ENCODE measurements at places on chromosomes 13 and 19. TPM values are rescaled to one million over a fixed set of nuclear protein-coding genes. Genes with fewer than 3 reads are reported as not detected.

Gene CCDC8
- total RNA-seq, result 10.6 TPM

Gene TYROBP
- total RNA-seq, result not detected

Gene EHD2
- 324 TPM for total RNA-seq

Gene WDR87
- not detected for total RNA-seq

Gene TUBB4A
- not detected for total RNA-seq

Gene FXYD7
- total RNA-seq, result not detected

Gene PLK5
- total RNA-seq, result 0.98 TPM

- H3K27ac ChIP-seq, result peak overlapping the region; percentile 6
- H3K36me3 ChIP-seq, result no peaks in the 10 kb centered on the region
- H3K4me3 ChIP-seq, result no peak overlapping the region
- H3K4me1 ChIP-seq, result peaks cover 23% of the 10 kb centered on the region
- peak; percentile 19 for DNase-seq
Measured at GRCh38 chr13:110119935-110120905, 186.7 kb downstream of the COL4A1 start.

GRCh38 chr19:45558399-45558878 lies 26.2 kb downstream of the OPA3 start:
- no peak for DNase-seq
- H3K4me3 ChIP-seq, result no peak overlapping the region
- no peaks in the 10 kb centered on the region for H3K36me3 ChIP-seq
- no peak overlapping the region for H3K27ac ChIP-seq
- H3K4me1 ChIP-seq, result peaks cover 6% of the 10 kb centered on the region

DNA sequence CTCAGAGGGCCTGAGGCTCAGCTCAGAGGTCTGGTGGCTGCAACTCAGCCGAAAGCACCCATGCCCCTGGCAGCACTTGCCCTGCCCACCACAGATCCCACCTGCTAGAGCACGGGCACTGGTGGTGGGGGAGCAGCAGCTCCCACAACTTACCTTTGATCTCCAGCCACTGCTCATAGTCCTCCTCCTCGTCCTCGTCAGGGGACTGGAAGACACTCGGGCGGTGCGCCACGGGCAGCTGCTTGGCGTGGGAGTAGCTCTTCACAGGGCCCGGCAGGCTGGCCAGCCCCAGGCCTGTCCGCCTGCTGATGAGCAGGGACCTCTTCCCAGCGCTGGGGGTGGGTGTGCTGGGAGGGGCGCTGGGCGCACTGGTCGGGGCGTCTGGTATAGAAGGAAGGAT lies 14.6 kb downstream of the SUGP1 start:
- DNase-seq, result no peak
- peaks cover 14% of the 10 kb centered on the region for H3K36me3 ChIP-seq
- peaks cover 2% of the 10 kb centered on the region for H3K27me3 ChIP-seq

- H3K36me3 ChIP-seq, result peaks cover 51% of the 10 kb centered on the region
- H3K4me3 ChIP-seq, result no peak overlapping the region
- no peak for DNase-seq
- no peak overlapping the region for H3K27ac ChIP-seq
- peaks cover 25% of the 10 kb centered on the region for H3K4me1 ChIP-seq
Measured at GRCh38 chr13:113918580-113918979, 54.7 kb upstream of the GAS6 start.

- H3K4me3 ChIP-seq, result no peak overlapping the region
- peaks cover 31% of the 10 kb centered on the region for H3K4me1 ChIP-seq
- H3K36me3 ChIP-seq, result no peaks in the 10 kb centered on the region
- DNase-seq, result no peak
Measured at GRCh38 chr13:30154931-30155330, 152.4 kb downstream of the KATNAL1 start.

GRCh38 chr13:62510906-62511655 lies 1095.4 kb upstream of the PCDH20 start:
- H3K36me3 ChIP-seq, result no peaks in the 10 kb centered on the region
- no peak overlapping the region for H3K27ac ChIP-seq
- H3K4me1 ChIP-seq, result no peaks in the 10 kb centered on the region
- H3K27me3 ChIP-seq, result no peaks in the 10 kb centered on the region

- no peak overlapping the region for H3K4me3 ChIP-seq
- no peak overlapping the region for H3K27ac ChIP-seq
- H3K4me1 ChIP-seq, result no peaks in the 10 kb centered on the region
- DNase-seq, result no peak
Measured at GRCh38 chr13:89136678-89137077, 1465.5 kb downstream of the SLITRK5 start.

- H3K27me3 ChIP-seq, result no peaks in the 10 kb centered on the region
- no peak for DNase-seq
- no peaks in the 10 kb centered on the region for H3K4me1 ChIP-seq
- no peak overlapping the region for H3K27ac ChIP-seq
- no peaks in the 10 kb centered on the region for H3K36me3 ChIP-seq
Measured at GRCh38 chr13:39189778-39190177, 151.5 kb downstream of the NHLRC3 start.

GRCh38 chr13:75986818-75987217 lies 350.7 kb downstream of the LMO7 start:
- no peaks in the 10 kb centered on the region for H3K27me3 ChIP-seq
- no peaks in the 10 kb centered on the region for H3K4me1 ChIP-seq
- H3K27ac ChIP-seq, result no peak overlapping the region
- no peaks in the 10 kb centered on the region for H3K36me3 ChIP-seq
- no peak overlapping the region for H3K4me3 ChIP-seq
- DNase-seq, result no peak

- no peak overlapping the region for H3K4me3 ChIP-seq
- H3K27me3 ChIP-seq, result peaks cover 11% of the 10 kb centered on the region
- H3K27ac ChIP-seq, result no peak overlapping the region
Measured at GRCh38 chr13:110555601-110556223, 5.8 kb downstream of the RAB20 start.

GRCh38 chr19:31232871-31233270 lies 116.4 kb downstream of the TSHZ3 start:
- H3K4me3 ChIP-seq, result peak overlapping the region; percentile 68
- peak overlapping the region; percentile 88 for H3K27ac ChIP-seq
- peaks cover 6% of the 10 kb centered on the region for H3K36me3 ChIP-seq

- H3K27me3 ChIP-seq, result peaks cover 3% of the 10 kb centered on the region
- no peak overlapping the region for H3K27ac ChIP-seq
- no peaks in the 10 kb centered on the region for H3K36me3 ChIP-seq
- DNase-seq, result no peak
Measured at GRCh38 chr13:49838989-49839388, 46.5 kb upstream of the KPNA3 start.

- H3K4me1 ChIP-seq, result no peaks in the 10 kb centered on the region
- no peak overlapping the region for H3K27ac ChIP-seq
- peaks cover 24% of the 10 kb centered on the region for H3K27me3 ChIP-seq
Measured at GRCh38 chr19:3788996-3789778, 3.0 kb upstream of the MATK start.

DNA sequence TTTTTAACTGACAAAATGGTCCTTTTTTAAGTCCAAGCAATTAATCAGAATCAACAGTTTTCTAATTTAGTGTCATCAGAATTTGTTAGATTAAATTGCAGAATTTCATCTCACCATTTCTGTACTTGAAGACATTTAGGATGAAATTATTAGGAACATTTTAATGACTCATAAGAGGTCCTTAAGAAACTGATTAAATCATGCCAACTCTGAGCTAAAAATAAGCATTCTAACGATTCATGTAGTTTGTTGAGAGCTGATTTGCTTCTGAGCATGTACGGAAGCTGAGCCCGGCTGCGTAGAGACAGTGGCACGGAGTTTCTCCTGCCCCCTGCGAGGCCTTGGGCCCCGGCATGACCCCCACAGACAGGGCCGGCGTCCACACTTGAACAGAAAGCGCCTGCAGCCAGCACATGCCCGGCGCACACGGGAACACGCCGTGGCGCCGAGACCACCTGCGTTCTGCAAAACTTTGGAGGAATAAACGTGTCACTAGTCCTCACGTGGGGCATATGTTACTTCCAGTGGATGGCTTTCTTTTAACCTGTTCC lies 89.7 kb upstream of the MCF2L start:
- peak; percentile 12 for DNase-seq
- H3K27me3 ChIP-seq, result peaks cover 2% of the 10 kb centered on the region
- H3K36me3 ChIP-seq, result no peaks in the 10 kb centered on the region
- no peaks in the 10 kb centered on the region for H3K4me1 ChIP-seq

DNA sequence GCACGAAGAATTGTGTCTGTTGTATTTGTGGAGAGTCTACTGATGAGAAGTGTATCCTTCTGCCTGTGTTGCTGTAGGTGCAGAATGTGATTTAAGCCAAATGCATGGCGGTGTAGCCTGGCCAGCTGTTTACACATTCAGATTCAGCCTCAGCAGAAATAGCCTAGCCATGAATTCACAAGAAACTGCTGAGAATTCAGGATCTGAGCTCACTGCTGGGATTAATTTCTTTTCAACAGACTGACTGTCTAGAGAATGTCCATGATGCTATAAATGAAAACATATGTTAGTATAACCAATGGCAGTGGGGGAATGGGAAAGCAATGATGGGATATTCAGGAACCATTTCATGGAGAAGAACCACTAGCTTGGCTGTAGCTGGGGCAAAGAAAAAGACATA lies 77.4 kb upstream of the RNF113B start:
- peaks cover 13% of the 10 kb centered on the region for H3K36me3 ChIP-seq
- H3K27me3 ChIP-seq, result peaks cover 2% of the 10 kb centered on the region
- H3K4me3 ChIP-seq, result peak overlapping the region; percentile 77
- peak overlapping the region; percentile 87 for H3K27ac ChIP-seq

- peak overlapping the region; percentile 89 for H3K27ac ChIP-seq
- peaks cover 6% of the 10 kb centered on the region for H3K27me3 ChIP-seq
- no peak for DNase-seq
- H3K4me3 ChIP-seq, result peak overlapping the region; percentile 98
- peaks cover 33% of the 10 kb centered on the region for H3K4me1 ChIP-seq
- H3K36me3 ChIP-seq, result peaks cover 62% of the 10 kb centered on the region
Measured at GRCh38 chr19:57559008-57559403, 657 bp downstream of the ZNF550 start.

DNA sequence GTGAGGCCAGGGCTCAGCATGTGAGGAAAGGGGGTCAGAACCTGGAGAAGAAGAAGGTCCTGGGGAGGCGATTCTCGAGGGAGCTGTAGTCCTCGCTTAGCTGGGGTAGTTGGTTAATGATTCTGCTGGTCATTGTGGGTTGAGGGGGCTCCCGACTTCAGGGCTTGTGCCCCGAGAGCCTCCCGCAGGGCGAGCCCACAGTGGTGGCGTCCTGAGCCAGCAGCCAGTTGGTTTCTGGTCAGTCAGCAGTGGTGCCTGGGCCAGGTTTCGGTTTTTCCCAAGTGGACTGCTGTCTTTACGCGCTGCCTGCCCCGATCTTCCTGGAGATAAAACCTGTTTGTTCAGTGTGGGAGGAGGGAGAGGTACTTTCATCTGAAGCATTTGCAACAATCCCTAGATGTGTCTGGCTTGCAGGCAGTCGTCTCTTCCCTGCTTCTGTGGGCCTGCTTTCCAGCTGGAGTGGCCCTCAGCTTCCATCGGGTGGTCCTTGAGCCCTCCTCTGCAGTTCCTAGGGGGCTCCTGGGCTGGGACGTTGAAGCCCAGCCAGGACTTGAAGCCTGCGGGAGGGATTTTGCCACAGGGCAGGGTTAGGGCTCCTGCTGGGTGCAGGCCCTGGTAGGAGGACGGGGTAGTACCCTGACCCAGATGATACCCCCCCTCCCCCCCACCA lies 3.2 kb downstream of the PTBP1 start:
- no peak for DNase-seq
- H3K27me3 ChIP-seq, result peaks cover 15% of the 10 kb centered on the region
- peak overlapping the region; percentile 93 for H3K4me3 ChIP-seq
- peaks cover 35% of the 10 kb centered on the region for H3K4me1 ChIP-seq

DNA sequence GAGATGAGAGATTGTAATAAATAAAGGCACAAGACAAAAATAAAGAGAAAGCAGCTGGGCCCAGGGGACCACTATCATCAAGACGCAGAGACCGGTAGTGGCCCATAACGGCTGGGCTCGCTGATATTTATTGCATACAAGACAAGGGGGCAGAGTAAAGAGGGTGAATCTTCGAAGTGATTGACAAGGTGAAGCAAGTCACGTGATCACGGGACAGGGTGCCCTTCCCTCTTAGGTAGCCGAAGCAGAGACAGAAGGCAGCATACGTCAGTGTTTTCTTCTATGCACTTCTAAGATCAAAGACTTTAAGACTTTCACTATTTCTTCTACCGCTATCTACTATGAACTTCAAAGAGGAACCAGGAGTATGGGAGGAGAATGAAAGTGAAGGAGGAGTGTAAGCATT lies 4.6 kb upstream of the PRKCG start:
- 0 out of 2 replicates have a peak overlapping the region, but pooled peaks have one; percentile 0 for H3K4me3 ChIP-seq
- H3K36me3 ChIP-seq, result peaks cover 44% of the 10 kb centered on the region
- peaks cover 40% of the 10 kb centered on the region for H3K27me3 ChIP-seq
- H3K4me1 ChIP-seq, result peaks cover 27% of the 10 kb centered on the region
- H3K27ac ChIP-seq, result peak overlapping the region; percentile 37
